Osteoblast (primary cell): ENCODE measurements at places on chromosomes 16 and 17. TPM values are rescaled to one million over a fixed set of nuclear protein-coding genes. Genes with fewer than 3 reads are reported as not detected.

CNGB1 gene
- not detected in 2 replicates for total RNA-seq

ENO3 gene
- 2.9 TPM in 2 replicates for total RNA-seq

GUCY2D gene
- total RNA-seq = not detected in 2 replicates

MT1H gene
- not detected in 2 replicates for total RNA-seq

KCNH6 gene
- total RNA-seq = not detected in 2 replicates

PRDM7 gene
- total RNA-seq = not detected in 2 replicates

ABCA10 gene
- 0.88 and 1.8 TPM in 2 replicates for total RNA-seq

IKZF3 gene
- total RNA-seq = not detected in 2 replicates

PLD6 gene
- 1.4 and 2.7 TPM in 2 replicates for total RNA-seq

CDH3 gene
- total RNA-seq = 0.36 and 0.59 TPM in 2 replicates

CCDC40 gene
- total RNA-seq = 8.3 and 11.8 TPM in 2 replicates

ASPHD1 gene
- 0.88 and 1.8 TPM in 2 replicates for total RNA-seq

NDUFAB1 gene
- total RNA-seq = 43.1 and 50.7 TPM in 2 replicates

KRTAP3-3 gene
- total RNA-seq = not detected in 2 replicates

NPIPB2 gene
- total RNA-seq = 1.8 and 4.7 TPM in 2 replicates

NUDT21 gene
- total RNA-seq = 58.6 and 64.5 TPM in 2 replicates

KLHL11 gene
- 28.6 and 34.7 TPM in 2 replicates for total RNA-seq

ZACN gene
- total RNA-seq = not detected in 2 replicates

MYH2 gene
- not detected in 2 replicates for total RNA-seq

GNPTG gene
- 67.8 and 69.1 TPM in 2 replicates for total RNA-seq

KCNAB3 gene
- under 0.01 and 0.29 TPM in 2 replicates for total RNA-seq

PSMD12 gene
- total RNA-seq = 22.7 and 24.2 TPM in 2 replicates

KCNJ12 gene
- total RNA-seq = under 0.01 and 0.29 TPM in 2 replicates

NGFR gene
- total RNA-seq = under 0.01 and 0.29 TPM in 2 replicates

INCA1 gene
- total RNA-seq = 0.29 and 0.36 TPM in 2 replicates

KCNH4 gene
- not detected in 2 replicates for total RNA-seq

DGKE gene
- total RNA-seq = 6.2 and 7.7 TPM in 2 replicates

KDM6B gene
- 5.6 and 12.3 TPM in 2 replicates for total RNA-seq
